ENCODE measurements at places on chromosomes 16 and 17.

DNA sequence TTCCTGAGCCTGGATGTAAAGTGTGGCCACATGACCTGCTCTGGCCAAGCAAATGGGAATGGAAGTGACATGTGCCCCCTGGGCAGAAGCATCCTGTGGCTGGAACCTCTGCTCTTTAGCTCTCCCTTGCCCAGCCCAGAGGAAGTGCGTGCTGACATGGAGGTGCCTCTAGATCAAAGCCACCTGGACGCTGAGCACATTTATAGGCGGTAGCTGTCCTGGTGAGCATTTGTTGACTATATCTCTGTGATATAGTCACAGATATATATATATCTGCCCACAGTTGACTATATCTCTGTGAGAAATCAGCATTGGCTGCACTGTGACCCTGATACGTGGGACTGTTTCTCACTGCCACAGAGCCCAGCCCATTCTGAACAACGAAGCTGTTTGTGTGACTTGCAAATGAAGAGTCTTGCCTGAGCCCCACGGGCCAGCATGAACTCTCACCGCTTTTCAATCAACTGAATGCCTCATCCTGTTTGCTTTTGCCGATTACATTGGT is 118.8 kb downstream of the C16orf95 start:
- no peak for DNase-seq

GRCh38 chr17:7715936-7716886 is 1.3 kb upstream of the DNAH2 start:
- no peak for DNase-seq

DNA sequence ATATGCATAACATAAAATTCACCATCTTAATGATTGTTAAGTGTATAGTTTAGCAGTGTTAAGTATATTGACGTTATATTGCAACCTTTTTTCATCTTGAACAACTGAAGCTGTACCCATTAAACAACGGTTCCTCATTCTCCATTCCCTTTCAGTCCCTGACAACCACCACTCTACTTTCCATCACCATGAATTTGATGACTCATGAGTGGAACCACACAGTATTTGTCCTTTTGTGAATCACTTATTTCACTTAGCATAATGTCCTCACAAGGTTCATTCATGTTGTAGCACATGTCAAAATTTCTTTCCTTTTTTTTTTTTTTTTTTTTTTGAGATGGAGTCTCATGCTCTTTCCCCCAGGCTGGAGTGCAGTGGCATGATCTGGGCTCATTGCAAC is 46.0 kb downstream of the HOXB1 start:
- no peak for DNase-seq

DNA sequence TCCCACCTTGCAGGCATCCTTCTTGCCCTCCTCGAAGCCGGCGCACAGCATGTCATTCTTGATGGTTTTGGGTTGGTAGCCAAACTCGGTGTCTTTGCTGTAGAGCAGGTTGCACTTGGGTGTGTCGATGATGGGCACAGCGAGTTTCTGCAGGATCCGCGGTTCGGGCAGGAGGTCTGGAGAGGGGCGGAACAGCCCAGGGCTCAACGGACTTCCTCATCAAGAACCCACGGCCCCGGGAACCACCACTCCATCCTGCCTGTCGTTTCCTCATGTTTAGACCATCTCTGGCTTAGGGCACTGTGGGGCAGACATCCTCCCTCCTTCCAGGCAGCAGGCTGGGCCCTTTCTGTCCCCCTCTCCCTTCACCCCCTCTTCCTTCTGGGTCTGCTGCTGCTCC is 6.5 kb downstream of the PRSS27 start:
- DNase-seq, result no peak

- peak; percentile 54 for DNase-seq
Measured at GRCh38 chr16:11796227-11797165, 562 bp downstream of the ZC3H7A start.

DNA sequence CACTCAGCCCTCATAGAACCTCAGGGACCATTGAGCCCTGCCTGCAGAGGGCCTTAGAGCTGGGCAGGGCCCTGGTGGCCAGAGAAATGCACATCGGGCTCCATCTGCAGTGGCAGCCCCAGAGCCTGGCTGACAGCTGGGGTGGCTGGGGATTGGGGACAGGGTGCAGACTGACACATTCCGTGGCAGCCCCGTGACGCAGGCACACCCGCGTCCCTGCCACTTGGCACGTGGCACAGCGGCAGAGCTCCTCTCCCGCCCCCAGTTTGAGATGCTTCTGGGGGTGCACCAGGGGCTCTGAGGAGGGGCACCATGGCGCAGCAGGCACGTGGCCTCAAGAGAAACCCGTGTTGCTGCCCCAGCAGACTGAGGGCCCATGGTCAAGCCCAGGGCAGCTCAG is 2.2 kb downstream of the FBXL16 start:
- no peak for DNase-seq

GRCh38 chr16:82655072-82655714 is 28.4 kb downstream of the CDH13 start:
- peak; percentile 60 for DNase-seq

GRCh38 chr17:1931844-1932579 is 93.1 kb downstream of the RTN4RL1 start:
- no peak for DNase-seq

DNA sequence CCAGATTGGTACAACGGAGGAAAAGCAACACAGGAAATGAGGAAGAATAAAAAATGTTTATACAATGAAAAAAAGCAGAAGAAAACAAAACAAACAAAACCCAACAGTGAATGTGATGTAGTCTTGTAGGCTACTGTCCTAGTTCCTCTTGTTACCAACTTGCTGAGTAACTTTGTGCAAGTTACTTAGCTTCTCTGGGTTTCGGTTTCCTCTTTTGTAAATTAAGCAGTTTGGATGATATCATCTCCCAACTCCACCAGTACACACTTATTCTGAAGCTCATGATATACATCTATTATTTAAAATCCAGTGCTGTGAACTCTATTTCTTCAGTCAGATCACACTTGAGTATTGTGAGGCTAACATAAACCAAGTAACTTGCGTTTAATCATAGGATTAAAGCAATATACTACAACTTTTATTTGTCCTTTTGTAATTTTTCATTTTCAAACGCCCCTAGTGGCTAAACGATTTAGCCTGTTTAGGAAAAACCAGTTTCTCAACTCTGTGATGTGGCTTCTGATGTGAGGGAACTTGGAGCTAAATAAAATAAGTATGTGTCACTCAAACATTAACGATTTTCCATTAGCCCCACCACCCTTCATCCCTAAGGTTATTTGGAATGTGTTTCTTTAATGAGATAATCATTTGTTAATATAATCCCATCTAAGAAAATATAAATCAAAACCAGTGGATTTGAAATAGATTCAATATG is 1.4 kb upstream of the UNK start:
- DNase-seq, result no peak

DNA sequence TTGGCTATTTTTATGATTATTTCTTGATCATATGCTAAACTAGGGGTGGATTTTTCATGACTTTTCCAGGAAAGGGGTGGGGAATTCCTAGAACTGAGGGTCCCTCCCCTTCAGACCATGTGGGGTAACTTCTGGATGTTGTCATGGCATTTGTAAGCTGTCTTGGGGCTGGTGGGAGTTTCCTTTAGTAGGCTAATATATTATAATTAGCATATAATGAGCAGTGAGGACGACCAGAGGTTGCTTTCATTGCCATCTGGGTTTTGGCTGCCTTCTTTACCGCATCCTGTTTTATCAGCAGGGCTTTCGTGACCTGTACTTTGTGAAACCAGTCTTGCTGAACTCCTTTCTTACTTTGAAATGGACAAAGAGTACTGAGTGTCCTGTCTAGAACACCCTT is 40.4 kb upstream of the ABCA5 start:
- no peak for DNase-seq

DNA sequence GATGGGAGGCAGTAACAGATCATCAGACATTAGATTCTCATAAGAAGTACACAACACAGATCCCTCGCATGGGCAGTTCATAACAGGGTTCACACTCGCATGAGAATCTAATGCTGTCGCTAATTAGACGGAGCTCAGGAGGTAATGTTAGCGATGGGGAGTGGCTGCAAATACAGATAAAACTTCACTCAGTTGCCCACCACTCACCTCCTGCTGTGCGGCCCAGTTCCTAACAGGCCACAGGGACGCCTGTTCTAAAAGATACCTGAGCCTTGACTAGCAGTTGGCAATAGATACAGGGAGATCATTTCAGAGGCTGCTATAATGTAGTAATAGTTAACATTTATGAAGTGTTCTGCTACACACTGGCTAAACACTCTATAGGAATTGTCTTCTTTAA is 4.9 kb downstream of the PTRH2 start:
- DNase-seq, result no peak

GRCh38 chr16:79201436-79201835 is 399.1 kb downstream of the MAF start:
- no peak for DNase-seq

DNA sequence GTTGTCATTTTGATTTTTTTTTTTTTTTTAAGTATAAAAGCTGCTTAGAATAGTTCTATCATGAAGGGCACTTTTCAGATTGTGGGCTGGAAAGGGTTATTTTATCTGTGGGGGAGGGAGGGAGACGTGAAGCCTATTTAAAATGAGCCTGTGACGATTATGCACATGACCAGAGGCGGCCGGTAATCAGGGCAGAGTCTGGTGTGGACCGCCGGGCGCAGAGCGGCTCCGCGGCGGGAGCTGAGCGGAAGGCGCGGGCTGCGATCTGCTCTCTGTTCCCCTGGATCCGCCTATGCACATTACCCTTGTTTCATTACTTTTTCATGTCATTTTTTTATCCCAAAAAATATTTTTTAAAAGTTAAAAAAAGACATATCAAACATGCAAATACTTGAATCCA is 23.5 kb downstream of the TMC6 start:
- no peak for DNase-seq

DNA sequence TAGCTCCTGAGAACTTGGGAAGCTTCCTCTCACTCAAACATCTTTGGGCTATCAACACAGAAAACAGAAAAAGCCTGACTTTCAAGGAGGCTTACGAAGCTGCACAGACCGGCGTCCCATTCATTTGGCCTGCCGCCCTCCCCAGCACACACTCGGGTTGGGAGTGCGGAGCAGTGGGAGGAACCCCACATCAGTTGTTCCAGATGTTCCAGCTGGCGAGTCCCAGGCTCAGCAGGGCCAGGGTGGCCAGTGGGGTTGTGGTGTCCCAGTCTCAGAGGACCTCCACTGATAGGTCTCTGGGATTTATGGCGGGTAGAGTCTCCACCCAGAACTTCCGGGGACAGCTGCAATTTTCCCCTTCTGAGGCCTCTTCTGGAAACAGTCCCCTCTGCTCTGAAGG is 43.1 kb upstream of the DLX4 start:
- no peak for DNase-seq

DNA sequence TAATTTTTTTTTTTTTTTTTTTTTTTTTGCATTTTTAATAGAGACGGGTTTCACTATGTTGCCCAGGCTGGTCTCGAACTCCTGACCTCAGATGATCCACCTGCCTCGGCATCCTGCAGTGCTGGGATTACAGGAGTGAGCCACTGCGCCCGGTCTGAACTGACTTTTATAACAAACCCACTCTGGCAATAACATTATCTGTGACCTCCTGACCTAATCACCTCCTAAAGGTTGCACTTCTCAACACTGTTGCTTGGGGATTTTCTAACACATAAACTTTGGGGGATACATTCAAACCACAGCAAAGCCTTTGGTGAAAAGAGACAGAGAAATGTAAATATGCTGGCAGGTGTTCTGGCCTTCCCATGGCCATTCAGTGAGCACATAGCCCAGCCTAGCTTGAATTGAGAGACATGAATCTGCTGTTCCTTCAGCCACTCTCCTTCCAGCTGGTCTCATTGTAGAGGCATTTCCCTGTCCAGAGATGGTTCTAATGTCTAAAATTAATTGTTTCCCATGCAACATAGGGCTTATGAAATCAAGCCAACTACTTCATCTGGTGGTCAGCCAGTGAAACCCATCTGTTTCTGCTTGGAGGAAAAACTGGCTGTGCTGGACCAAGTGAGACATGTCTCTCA is 28.3 kb downstream of the LYRM1 start:
- DNase-seq, result no peak

DNA sequence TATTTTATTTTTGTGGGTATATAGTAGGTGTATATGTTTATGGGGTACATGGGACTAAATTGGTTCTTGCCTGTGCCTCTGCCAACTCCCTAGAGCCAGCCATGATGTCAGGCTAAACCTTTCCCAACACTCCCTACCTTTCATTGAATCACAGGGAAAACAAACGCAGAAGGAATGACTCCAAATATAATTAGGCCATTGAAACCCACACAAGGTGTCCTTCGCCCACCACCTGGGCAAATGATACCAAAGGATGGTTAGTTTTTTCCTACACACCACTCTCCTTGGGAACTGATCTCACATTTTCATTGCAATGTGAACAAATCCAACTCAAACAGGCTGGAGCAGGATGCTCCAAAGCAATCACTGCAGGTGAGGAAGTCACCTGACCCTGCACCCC is 27.5 kb downstream of the WSB1 start:
- DNase-seq, result no peak

DNA sequence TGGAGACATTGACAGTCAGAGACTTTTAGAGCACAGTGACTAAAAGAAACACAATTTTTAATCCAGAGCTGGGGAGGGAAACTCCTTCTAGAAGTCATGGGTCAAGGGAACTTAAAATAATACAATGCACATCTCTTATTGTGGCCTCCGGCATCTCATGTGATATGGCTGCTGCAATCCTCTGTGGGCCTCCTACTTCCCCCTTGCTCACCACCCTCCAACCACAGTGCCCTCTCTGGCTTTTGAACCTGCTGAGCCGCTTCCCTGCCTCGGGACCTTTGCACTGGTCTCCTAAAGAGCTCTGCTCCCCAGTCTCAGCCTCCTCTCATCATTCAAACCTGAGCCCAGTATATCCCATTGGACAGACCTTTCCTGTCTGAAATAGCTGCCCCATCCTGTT is 47.6 kb downstream of the HS3ST2 start:
- DNase-seq, result no peak

DNA sequence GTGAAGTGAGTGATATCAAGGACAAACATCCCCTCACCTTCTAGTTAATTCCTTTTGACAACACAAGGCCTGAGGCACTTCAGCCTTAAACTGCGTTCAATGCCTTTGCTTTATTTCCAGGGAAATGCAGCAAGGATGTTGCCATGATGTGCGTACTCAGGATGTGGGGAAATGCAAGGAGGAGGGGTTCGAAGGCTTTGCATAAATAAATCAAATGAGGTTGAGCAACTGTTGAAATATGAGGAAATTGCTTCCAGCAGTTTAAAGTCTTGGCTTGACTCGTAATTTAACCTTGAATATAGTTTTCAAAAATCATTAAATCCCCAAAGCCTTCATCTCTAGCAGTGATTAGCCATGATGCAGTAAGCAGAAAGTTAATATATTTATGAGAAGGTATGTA is 81.8 kb upstream of the CCL2 start:
- DNase-seq, result no peak

DNA sequence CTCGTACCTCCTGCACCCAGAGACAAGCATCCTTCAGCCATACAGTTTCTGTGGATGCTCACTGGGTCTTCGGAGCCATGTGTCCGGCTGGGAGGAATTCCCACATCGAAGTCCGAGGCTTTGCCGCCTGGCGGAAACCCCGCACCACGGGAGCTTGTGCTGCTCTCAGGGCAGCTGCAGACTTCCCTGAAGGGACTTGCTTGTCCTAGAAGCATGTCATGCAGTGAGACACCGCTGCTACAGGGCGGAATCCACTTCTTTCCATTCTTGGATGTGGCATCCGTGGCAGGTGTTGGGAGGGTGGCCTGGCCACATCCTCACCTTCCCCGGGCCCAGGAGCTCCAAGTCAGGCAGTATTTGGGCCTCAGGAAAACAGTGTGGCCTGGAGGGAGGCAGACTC is 122.5 kb downstream of the CMIP start:
- DNase-seq, result no peak

Measured in activated naive CD8-positive, alpha-beta T cell treated with anti-CD3 and anti-CD28 coated beads, Interleukin-2, amount 10 ng/mL, durations not matched to agents 7 days and 5 days (primary cell).